ENCODE measurements at places on chromosomes 3 and 15. TPM values are rescaled to one million over a fixed set of nuclear protein-coding genes. Genes with fewer than 3 reads are reported as not detected.

MESP2 gene
- not detected for total RNA-seq

TMEM40 gene
- not detected for total RNA-seq

SENP8 gene
- 1.8 TPM for total RNA-seq

ARPC4 gene
- 125 TPM for total RNA-seq

ACTC1 gene
- total RNA-seq: not detected

- DNase-seq: no peak
These were observed 462.1 kb upstream of the AGTR1 start for GRCh38 chr3:148235566-148235965.

DNA sequence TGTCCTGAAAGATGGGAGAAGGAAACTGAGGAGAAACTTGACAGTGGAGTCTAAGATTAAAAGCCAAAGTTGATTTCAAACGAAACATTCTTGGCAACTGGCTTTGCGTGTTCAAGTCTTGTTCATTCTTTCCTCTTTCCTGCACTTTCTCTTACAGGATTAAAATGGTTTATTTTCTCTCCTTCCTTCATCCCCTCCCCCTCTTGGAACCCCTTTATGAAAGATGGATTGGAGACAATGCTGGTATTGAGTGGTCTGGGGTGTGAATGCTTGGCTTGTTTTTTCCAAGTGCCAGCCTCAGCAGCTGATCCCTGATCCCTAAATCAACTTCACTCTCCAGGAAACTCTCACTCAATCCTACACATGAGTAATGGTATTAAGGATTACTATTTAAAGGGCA, 703 bp upstream of the LSAMP start:
- no peak for DNase-seq

DNA sequence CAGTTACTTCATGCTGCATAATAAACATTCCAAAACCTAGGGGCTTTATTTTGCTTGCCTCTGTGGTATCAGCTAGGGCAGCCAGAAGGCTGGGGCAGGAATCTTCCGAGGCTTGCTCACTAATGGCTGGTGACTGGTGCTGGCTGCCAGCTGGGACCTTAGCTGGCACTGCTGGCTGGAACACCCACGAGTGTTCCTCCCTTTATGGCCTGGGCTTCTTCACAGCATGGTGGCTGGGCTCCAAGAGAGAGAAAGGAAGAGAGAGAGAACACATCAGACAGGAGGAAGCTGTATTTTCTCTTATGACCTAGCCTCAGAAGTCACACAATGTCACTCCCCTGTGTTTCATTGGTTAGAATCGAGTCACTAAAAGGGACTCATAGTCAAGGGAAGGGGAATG, 23.9 kb upstream of the CDCP1 start:
- no peak for DNase-seq

GRCh38 chr3:76685858-76686257, 354.0 kb upstream of the ROBO2 start:
- DNase-seq: no peak

GRCh38 chr3:126356373-126357264, 589 bp downstream of the KLF15 start:
- DNase-seq: no peak

DNA sequence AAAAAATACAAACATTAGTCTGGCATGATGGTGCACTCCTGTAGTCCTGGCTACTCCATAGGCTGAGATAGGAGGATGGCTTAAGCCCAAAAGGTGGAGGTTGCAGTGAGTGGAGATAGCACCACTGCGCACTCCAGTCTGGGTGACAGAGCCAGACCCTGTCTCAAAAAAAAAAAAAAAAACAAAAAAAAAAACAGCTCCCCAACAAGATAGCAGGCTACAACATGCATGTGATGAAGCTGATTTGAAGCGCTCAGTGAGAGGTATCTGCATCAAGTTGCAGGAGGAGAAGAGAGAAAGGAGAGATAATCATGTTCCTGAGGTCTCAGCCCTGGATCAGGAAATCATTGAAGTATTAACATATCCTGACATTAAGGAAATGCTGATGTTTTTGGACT, 608 bp upstream of the PPCDC start:
- no peak for DNase-seq

DNA sequence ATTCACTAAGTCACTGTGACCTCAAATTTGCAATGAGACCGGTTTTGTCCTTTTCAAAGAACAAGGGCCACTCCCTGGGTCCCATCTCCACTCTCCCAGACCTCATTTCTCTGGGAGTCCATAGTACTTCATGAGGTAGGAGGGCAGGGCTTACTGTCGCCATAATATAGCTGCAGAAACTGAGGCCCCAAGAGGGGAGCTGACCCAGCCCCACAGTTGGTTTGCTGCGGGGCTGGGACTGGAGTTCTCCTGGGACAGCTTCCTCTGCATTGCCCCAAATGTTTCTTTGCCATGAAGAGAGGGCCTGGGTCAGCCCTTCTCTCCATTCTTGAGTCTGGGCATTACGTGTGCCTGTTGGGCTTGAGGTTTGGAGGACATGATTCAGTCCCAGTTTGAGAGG, 60.1 kb downstream of the ITGA11 start:
- DNase-seq: no peak

DNA sequence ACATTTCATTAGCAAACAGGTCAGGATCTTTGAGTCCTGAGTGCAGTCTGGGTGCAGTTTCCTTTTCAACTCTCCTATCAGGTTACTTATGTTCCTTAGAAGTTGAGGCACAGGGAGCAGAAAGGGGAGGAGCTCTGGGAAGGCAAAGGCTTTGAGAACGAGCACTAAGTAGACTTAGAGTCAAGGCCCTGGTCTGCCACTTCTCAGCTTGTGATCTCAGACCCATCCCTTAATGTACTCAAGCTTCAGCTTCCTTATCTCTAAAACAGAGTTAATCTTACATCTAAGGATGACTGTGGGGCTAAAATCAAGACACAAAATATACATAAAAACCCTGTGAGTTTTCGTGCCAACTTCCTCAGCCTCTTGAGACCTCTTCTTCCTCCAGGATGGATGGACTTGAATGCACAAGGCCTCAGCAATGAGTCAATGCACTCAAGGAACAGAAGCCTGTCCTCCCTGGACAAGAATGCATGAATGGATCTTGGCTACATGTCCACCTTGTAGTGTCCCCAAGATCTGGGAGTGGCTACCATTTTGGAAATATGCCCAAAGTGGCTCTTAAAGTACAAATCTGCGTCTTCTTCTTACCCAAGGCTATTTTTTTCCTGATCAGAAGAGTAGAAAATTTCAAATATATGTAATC, 105.1 kb downstream of the WDR76 start:
- DNase-seq: no peak

DNA sequence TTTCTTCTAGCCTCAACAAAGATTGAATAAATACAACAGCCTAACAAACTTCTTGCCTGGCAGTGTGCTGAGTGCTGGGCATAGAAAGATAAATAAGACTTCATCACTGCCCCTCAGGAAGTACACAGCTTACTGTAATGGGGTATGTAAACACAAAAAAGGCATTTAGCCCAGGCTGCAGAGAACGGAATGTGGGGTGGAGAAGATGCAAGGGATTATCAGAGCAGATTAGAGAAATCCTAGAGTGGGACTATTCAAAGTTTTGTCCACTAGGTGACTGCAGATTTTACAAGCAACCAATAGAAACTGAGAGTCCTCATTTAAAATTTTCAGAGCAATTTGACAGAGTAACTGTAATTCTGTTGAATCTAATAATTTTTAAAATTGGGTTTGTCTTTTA, 35.4 kb upstream of the TSC22D2 start:
- DNase-seq: no peak

- DNase-seq: no peak
These were observed 10.7 kb downstream of the SLC6A20 start for GRCh38 chr3:45785605-45786150.

- DNase-seq: no peak
These were observed 16.2 kb downstream of the CCDC33 start for GRCh38 chr15:74252291-74252690.

DNA sequence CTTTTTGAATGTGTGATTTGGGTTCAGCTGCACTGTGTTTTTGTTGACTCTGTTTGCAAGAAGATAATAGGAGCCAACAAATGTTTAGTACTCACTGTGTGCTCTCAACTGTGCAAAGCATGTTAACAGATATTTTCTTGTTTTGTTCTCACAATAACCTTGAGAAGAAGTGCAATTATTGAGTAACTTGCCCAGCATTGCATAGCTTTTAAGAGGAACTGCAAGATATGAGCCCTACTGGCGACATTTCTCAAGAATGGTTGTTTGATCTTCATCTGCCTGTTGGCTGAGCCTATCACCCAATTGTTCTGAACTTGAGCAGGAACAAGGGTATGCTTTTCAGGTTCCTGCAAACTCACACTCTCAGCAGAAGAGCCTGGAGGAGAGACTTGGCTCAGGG, 43.4 kb upstream of the AGBL1 start:
- no peak for DNase-seq

GRCh38 chr3:25421747-25422146, 6.3 kb upstream of the RARB start:
- no peak for DNase-seq

DNA sequence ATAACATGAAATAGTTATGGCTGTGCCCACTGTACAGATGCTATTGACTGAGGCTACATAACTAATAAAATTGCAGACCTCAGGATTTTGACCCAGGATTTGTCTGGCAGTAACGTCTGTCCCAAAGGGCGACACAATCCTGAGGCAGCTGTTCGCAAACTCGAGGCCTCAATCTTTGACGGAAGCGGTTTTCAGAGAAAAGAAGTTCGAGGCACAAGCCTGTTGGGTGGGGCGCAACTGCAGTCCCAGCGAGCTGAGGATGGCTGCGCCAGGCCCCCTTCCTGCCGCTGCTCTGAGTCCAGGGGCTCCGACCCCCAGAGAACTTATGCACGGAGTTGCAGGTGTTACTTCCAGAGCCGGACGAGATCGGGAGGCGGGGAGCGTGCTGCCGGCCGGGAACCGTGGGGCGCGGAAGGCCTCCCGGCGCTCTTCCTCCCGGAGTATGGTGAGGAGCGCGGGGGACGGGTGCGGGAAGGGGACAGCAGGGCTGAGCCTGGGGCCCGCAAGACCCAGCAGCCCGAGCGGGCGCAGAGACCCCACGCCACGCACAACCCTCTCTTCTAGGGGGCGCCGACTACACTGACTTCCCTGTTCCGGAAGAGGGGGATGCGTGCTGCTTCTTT, at the start of gene PARP15:
Gene PARP15, plus strand, starts transcription at position 242 of the 623 bp plus-strand sequence. Its CDS starts 18 bp downstream, at position 260.
- DNase-seq: peak; percentile 42

- DNase-seq: no peak
These were observed 2.9 kb upstream of the NME9 start for GRCh38 chr3:138332472-138333073.

Measured in activated naive CD4-positive, alpha-beta T cell treated with anti-CD3 and anti-CD28 coated beads, Interleukin-2, amount 50 U/mL, for 72 hours (primary cell).